ENCODE measurements at places on chromosomes 4 and X.

- no peak for DNase-seq
Measured at GRCh38 chr4:142565771-142566170, 280.3 kb downstream of the INPP4B start.

DNA sequence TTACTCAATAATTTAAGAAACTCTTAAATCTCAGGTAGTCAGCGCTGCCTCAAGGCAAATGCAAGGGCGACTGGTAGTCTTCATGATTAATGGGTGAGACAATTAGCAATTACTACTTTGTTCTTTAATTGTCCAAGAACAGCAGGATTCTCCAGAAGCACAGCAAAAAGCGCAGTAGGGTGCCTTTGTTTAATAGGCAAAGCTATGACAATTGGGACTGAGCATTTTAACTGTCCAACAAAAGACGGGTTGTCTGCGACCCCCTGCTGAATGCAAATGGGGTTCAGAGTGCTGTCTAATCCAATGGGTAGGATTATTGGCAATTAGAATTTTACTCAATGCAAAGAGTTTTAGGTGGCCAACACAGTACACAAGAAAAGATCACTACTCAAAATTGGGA is 286.1 kb downstream of the CHIC1 start:
- no peak for DNase-seq

DNA sequence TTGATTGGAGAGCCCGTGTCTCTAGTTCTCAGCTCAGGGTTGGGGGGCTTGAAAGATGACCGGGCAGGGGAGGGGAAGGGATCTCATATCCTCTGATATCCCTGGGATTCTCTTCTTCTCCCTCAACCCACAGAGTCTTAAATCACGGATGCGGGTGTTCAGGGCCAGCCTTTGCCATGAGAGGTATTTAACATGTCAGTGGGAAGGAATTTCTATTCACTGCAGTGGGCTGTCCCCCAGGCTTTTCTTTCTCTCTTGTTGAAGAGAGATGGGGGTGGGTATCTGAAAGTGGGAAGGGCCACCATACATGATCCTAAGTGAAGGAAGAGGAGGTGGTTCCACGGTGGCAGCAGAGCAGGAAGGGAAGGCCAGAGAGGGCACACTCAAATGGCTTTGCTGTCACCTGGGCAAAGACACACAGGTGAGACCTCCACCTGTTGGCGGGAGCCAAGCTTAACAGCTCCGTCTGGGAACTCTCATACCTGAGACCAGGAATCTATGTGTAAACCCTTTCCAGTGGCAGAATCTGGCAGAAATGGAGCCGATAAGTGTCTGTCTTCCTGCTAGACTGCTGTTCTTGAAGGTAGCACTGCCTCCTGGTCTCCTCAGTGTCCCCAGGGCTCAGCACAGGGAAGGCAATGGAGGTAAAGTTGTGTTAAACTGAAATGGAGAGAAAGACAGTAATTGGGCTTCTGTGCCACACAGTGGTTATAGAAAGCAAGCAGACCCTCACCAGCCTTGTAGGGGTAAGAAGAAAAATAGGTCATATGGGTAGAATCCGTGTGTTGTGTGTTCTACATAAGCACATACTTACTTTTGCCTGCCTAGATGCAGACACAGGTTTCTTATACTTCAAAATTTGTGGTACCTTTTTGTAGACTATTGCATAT is 49.4 kb downstream of the RHOH start:
- no peak for DNase-seq

GRCh38 chr4:157219711-157220370 is 687 bp upstream of the GRIA2 start:
- DNase-seq: no peak

DNA sequence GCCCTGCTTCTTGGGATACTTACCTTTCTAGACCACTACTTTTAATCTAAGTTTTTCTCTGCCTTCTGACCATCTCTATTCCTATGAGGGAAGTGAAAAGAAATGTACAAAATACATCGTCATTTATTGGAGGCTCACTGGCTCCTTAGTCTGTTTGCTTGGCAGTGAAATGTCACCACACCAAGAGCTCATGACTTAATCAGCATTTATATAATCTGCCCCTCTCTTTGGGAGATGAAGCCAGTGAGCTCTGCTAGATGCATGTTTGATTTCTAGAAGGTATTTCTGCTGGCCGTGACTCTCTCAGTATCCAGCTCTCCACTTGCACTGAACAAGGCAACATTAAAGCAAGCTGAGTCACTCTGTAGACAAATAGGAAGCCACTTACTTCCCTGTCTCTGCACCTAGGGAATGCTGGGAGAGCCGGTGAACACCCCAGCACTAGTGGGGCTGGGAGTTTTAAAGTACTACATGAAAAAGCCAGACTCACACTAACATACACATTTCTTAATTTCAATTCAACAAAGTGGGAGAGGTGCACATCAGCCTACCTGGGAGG is 79.1 kb downstream of the MID1IP1 start:
- no peak for DNase-seq

GRCh38 chr4:100269446-100269845 is 79.2 kb upstream of the DDIT4L start:
- DNase-seq: no peak

- DNase-seq: no peak
Measured at GRCh38 chrX:137999552-137999951, 433.6 kb downstream of the ZIC3 start.

Measured in stimulated activated CD8-positive, alpha-beta memory T cell treated with anti-CD3 and anti-CD28 coated beads, Interleukin-2, amount 100 ng/mL, for 48 hours (primary cell).